ENCODE measurements at places on chromosomes 12 and 14.

- no peak for DNase-seq
Measured at GRCh38 chr12:104152685-104153241, 14.8 kb upstream of the NFYB start.

GRCh38 chr12:102413396-102413795 is 67.0 kb downstream of the IGF1 start:
- DNase-seq = no peak

GRCh38 chr14:72774894-72775620 is 118.8 kb downstream of the DPF3 start:
- DNase-seq = no peak

- no peak for DNase-seq
Measured at GRCh38 chr14:93317875-93318807, 14.7 kb downstream of the BTBD7 start.

- no peak for DNase-seq
Measured at GRCh38 chr12:38386205-38386985, 69.8 kb downstream of the ALG10B start.

DNA sequence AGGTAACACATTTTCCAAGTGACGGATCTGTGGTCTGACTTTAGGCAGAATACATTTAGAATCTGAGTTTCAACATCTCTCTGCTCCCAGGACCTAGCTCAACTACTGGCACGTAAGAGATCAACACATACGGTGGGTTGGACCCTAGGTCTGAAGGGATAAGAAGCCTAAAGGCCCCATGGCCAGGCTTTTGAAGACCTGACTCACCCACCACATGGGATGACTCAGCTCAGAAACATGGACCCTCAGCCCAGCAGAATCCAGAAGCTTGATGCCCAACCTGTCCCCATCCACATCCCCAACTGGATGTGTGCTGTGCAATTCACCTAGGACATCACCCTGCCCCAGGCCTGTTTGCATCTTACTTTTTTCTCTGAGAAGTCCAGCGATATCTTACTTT is 770.2 kb downstream of the BCL11B start:
- DNase-seq = no peak

- no peak for DNase-seq
Measured at GRCh38 chr14:22411398-22412055, 177.5 kb downstream of the DAD1 start.

DNA sequence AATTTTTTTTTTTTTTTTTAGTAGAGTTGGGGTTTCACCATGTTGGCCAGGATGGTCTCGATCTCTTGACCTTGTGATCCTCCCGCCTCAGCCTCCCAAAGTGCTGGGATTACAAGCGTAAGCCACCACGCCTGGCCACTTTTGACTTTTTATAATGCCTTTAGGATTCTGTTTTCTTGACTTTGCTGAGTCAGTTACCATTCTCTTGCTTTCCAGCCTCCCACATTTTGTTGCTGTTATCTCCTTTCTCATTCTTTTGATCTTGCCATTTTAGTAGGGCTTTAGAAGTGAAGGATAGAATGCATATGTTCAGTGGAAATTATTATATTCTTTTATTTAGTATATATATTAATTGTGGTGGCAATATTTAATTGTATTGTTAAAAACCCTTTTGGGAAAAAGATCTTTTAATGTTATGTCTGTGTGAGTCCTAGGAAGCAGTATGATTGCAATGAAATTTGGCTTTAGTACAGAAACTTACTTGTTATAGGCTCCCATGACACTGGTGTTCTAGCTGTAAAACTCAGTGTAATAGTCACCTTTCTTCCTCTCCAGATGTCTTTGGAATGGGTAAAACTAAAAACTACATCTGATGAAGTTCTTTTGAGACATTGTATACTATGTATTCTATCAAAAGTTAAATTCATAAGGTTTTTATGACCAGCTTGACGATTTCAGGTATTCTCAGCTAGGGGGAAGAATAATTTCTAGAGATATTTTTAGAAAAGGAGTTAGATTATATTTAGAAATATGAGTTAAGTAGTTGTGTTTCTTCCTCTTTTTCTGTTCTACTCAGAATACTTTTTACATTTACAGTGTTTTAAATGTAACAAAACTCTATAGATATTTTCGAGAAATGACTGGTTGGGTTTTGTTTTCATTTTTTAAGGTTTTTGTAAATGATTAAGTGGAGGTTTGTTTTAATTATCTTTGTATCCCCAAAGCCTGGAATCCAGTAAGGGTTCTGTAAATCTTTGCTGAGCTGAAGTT is 74.7 kb downstream of the APAF1 start:
- no peak for DNase-seq

DNA sequence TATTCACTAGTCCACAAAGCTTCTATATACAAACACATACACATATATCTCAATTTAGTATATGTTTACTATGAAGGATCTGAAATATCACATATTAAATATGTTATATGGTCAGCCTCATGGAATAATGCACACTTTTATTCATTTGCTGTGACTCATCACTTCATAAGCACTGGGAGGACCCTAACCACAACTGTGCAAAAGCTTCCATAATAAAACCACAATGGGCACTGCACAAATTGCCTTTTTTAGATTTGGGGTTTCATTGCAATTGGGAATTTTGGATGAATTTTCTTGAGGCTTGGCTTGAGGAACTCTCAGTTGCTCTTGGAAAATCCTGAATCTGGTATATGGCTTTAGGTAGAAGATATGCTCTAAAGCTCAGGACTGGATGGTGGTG is 399.4 kb downstream of the C12orf75 start:
- no peak for DNase-seq

GRCh38 chr12:30792648-30793499 is 38.1 kb upstream of the CAPRIN2 start:
- no peak for DNase-seq

DNA sequence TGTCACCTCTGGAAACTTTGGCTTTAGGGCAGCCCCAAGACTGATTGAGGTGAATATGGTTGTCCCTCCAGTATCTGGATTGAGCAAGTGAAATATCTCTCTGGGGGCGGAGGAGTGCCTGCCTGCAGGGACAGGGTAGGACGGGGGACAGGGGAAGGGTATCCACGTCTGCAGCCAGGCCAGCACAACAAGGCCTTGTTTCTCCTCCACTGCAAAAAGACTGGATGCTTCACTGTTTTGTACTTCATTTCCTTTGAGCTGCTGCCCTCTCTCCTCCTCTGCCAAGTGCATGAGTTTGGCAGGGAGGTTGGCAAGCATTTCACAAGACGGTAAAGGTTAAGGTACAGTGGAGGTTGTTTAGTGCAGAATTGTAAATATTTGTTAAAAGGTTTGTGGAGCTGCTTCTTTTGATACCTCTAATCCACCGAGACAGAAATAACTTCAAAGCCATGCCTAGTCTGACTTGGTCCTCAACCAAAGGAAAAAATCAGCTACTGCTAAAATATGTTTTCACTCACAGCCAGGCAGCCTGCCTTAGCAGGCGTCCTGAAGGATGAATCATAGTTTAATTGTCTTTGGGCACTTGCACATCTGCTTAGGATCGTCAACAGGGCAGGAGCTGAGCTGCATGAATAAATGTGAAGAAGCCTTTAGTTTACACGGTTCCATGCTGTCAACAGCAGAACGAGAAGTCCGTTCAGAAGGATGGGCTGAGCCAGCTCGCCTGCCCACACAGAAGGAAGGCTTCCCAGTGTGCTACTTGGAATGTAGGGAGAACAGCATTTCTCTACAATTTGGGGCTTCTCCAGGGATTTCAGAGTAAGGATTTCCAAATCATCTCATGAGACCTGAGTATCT is 269.7 kb downstream of the TTC6 start:
- no peak for DNase-seq

DNA sequence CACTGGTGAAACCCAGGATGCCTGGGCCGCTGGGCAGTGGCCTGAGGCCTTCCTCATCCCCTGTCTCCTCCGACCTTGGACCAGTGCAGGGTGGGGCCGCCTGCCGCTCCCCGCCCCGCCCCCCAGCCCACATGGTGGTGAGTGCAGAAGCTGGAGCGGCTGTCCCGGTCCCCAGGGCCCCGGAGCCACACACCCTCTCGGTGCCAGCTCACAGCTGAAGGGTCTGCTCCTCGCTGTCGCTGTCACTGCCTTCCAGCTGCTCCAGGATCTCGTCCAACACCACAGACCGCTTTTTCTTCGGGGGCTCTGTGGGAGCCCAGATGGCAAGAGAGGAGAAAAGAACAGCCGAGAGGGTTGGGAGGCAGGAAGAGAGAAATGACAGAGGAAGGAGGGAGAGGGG is 143.1 kb downstream of the RBM19 start:
- no peak for DNase-seq

GRCh38 chr14:68733086-68733914 is 59.6 kb downstream of the ZFP36L1 start:
- peak; percentile 55 for DNase-seq
